Activated CD4-positive, alpha-beta T cell treated with anti-CD3 and anti-CD28 coated beads, Interleukin-2, amount 10 ng/mL, durations not matched to agents 7 days and 5 days (primary cell): ENCODE measurements at places on chromosomes 3 and 15. TPM values are rescaled to one million over a fixed set of nuclear protein-coding genes. Genes with fewer than 3 reads are reported as not detected.

KNG1 gene
- not detected for total RNA-seq

PAQR5 gene
- total RNA-seq = not detected

SNRPA1 gene
- 109 TPM for total RNA-seq

ARHGAP31 gene
- total RNA-seq = 2.4 TPM

PPP1R2 gene
- 85.9 TPM for total RNA-seq

MAP6D1 gene
- 0.83 TPM for total RNA-seq

PRRT3 gene
- total RNA-seq = 4.8 TPM

CA12 gene
- total RNA-seq = not detected

- no peaks in the 10 kb centered on the region for H3K27me3 ChIP-seq
- no peaks in the 10 kb centered on the region for H3K36me3 ChIP-seq
- H3K4me1 ChIP-seq = no peaks in the 10 kb centered on the region
- H3K27ac ChIP-seq = no peak overlapping the region
- no peak overlapping the region for H3K4me3 ChIP-seq
Observed at GRCh38 chr3:190382082-190382481, 5.9 kb upstream of the CLDN16 start.

GRCh38 chr15:36256404-36256807 is 323.0 kb upstream of the CDIN1 start:
- H3K36me3 ChIP-seq = no peaks in the 10 kb centered on the region
- no peak overlapping the region for H3K4me3 ChIP-seq
- DNase-seq = no peak
- H3K27me3 ChIP-seq = no peaks in the 10 kb centered on the region
- H3K4me1 ChIP-seq = no peaks in the 10 kb centered on the region

DNA sequence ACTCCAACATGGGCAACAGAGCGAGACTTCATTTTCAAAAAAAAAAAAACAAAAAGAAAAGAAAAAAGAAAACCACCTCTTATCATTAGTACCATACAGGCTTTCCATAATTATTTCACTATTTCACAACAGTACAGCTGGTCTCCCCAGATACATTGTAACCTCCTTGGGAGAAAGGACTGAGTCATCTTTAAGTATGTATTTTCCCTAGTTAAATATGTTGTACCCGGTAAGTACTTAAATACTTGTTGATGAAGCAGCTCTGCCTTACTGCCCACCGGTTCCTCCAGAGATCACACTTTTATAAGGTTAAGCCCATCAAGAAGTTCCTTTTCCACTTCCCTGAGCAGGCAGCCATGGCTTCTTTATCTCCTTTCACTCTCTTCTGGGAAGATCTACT is 789.5 kb upstream of the CFAP20DC start:
- peaks cover 21% of the 10 kb centered on the region for H3K4me1 ChIP-seq
- peaks cover 33% of the 10 kb centered on the region for H3K36me3 ChIP-seq
- DNase-seq = no peak
- H3K27me3 ChIP-seq = no peaks in the 10 kb centered on the region

GRCh38 chr15:40088929-40089755 is 19.5 kb downstream of the BMF start:
- H3K36me3 ChIP-seq = peaks cover 6% of the 10 kb centered on the region
- DNase-seq = no peak
- H3K4me3 ChIP-seq = no peak overlapping the region
- no peaks in the 10 kb centered on the region for H3K27me3 ChIP-seq
- no peak overlapping the region for H3K27ac ChIP-seq

- no peak overlapping the region for H3K4me3 ChIP-seq
- no peak overlapping the region for H3K27ac ChIP-seq
- no peaks in the 10 kb centered on the region for H3K27me3 ChIP-seq
- H3K4me1 ChIP-seq = no peaks in the 10 kb centered on the region
- no peak for DNase-seq
Observed at GRCh38 chr3:60622349-60622748, 628.9 kb downstream of the FHIT start.

- H3K36me3 ChIP-seq = no peaks in the 10 kb centered on the region
- no peaks in the 10 kb centered on the region for H3K27me3 ChIP-seq
- no peak overlapping the region for H3K4me3 ChIP-seq
- H3K4me1 ChIP-seq = no peaks in the 10 kb centered on the region
- H3K27ac ChIP-seq = no peak overlapping the region
Observed at GRCh38 chr15:66573348-66573718, 7.5 kb upstream of the LCTL start.

- no peak overlapping the region for H3K4me3 ChIP-seq
- no peak overlapping the region for H3K27ac ChIP-seq
- H3K36me3 ChIP-seq = no peaks in the 10 kb centered on the region
- DNase-seq = no peak
- H3K4me1 ChIP-seq = no peaks in the 10 kb centered on the region
Observed at GRCh38 chr15:97968380-97968779, 7.9 kb downstream of the ARRDC4 start.

GRCh38 chr3:89145995-89146394 is 38.6 kb downstream of the EPHA3 start:
- DNase-seq = no peak
- no peaks in the 10 kb centered on the region for H3K4me1 ChIP-seq
- H3K27me3 ChIP-seq = no peaks in the 10 kb centered on the region
- H3K27ac ChIP-seq = no peak overlapping the region

DNA sequence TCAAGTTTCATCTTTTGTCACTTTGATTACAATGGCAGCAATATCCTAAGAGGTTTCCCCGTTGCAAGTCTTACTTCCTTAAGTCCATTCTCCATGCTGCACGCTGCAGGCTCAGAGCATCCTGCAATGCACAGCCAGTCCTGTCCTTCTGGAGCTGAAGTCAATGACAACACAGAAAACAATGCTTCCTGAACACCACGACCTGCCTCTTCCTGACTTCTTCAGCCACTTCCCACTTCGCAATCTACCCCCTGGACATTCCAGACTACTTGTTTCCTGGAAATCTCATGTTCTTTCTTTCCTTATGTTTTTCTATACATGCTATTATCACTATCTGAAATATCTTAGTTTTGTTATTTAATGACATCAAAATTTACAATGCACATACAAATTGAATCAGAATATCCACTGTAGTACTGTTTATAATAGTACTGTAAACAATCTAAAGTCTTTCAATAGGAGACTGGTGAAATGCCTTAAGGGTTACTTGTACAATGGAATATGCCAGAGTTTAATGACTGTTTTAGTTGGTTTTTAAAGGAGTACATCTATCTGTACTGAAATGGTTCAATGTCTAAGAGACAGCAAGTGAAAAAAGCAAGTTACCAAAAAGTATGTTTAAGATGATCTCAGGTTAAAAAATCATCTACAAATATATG is 113.7 kb upstream of the PRTG start:
- no peak overlapping the region for H3K27ac ChIP-seq
- no peak overlapping the region for H3K4me3 ChIP-seq
- H3K27me3 ChIP-seq = no peaks in the 10 kb centered on the region
- H3K36me3 ChIP-seq = peaks cover 4% of the 10 kb centered on the region
- H3K4me1 ChIP-seq = no peaks in the 10 kb centered on the region

- H3K36me3 ChIP-seq = peaks cover 3% of the 10 kb centered on the region
- H3K27me3 ChIP-seq = peaks cover 16% of the 10 kb centered on the region
- no peak overlapping the region for H3K27ac ChIP-seq
- peaks cover 36% of the 10 kb centered on the region for H3K4me1 ChIP-seq
- no peak for DNase-seq
Observed at GRCh38 chr15:82294061-82294690, 31.6 kb downstream of the SAXO2 start.

DNA sequence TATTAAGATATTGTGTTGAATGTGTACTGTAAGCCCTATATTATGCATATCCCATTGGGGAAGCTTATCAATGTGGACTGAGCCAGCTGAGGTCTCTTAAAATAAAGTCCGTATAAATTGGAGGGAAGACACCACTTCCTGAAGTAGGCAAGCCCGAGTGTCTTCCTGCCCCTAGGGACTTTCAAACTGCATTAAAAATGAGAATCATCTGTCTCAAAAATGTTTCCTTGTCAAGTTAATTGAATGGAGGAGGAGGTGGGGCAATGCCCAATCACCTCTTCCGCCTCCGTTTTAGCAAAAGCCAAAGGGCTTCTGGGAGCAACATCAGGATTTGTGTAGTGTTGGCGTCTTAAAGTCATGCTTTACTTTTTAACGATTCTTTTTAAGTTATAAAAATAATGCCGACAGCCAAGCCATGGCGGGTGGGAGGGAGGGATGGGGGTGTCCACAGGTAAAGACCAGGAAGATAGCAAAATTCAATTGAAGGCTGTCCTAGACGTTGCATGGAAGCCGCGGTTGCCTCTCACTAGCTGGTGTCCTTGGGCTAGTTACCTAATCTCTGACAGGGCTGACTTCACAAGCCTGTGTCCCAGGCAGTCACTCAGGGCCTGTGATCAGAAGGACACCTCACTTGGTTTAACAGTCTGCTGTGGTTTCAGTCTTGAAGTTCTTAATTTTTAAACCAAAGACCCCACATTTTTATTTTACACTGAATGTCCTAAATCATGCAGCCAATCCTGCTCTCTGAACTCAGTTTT is 524.9 kb upstream of the PROK2 start:
- no peaks in the 10 kb centered on the region for H3K36me3 ChIP-seq
- H3K27me3 ChIP-seq = no peaks in the 10 kb centered on the region
- no peak for DNase-seq

DNA sequence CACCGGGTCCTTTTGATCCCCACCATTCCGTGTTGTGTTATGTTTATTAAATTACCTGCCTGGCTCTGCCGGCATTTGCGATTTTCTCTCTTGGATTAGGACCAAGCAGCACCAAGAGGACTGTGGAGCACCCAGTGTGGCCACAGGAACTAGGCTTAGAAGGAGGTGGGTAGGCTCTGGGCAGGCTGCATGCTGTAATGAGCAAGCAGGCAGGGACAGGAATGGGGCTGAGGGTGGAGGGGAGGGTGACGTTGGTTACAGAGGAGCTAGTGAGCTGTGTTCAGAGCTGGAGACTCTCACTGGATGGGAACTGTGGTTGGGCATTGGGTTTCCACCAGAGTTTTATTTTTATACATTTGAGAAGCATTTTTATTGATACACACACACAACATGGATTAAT is 7.9 kb upstream of the SCN5A start:
- no peak for DNase-seq
- H3K4me3 ChIP-seq = no peak overlapping the region
- H3K4me1 ChIP-seq = peaks cover 2% of the 10 kb centered on the region
- H3K27ac ChIP-seq = no peak overlapping the region
- no peaks in the 10 kb centered on the region for H3K36me3 ChIP-seq

- no peaks in the 10 kb centered on the region for H3K27me3 ChIP-seq
- peak overlapping the region; percentile 95 for H3K4me3 ChIP-seq
- peaks cover 61% of the 10 kb centered on the region for H3K4me1 ChIP-seq
- peaks cover 48% of the 10 kb centered on the region for H3K36me3 ChIP-seq
Observed at GRCh38 chr3:14125193-14126016, 553 bp downstream of the TMEM43 start.

DNA sequence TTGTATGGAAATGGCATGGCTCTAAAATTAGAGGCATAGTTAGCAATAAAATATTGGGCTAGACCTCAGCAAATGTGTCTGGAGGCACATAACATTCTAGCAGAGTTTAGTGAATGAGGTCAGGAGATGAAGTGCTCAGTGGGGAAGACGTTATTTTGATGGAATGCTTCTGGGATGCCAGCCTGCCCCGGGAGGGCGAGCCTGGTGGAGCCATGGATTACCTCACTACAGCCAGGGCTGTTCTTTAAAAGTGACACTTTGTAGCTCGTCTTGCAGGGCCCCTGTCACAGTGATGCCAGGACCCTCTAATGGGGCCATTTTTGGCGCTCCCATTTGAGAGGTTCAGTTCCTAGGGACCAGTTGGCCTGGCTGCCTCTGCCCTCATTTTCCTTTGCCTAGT is 48.5 kb downstream of the PXYLP1 start:
- H3K4me1 ChIP-seq = peaks cover 16% of the 10 kb centered on the region
- no peak overlapping the region for H3K4me3 ChIP-seq
- H3K36me3 ChIP-seq = peaks cover under 1% of the 10 kb centered on the region
- H3K27me3 ChIP-seq = no peaks in the 10 kb centered on the region
- no peak overlapping the region for H3K27ac ChIP-seq

DNA sequence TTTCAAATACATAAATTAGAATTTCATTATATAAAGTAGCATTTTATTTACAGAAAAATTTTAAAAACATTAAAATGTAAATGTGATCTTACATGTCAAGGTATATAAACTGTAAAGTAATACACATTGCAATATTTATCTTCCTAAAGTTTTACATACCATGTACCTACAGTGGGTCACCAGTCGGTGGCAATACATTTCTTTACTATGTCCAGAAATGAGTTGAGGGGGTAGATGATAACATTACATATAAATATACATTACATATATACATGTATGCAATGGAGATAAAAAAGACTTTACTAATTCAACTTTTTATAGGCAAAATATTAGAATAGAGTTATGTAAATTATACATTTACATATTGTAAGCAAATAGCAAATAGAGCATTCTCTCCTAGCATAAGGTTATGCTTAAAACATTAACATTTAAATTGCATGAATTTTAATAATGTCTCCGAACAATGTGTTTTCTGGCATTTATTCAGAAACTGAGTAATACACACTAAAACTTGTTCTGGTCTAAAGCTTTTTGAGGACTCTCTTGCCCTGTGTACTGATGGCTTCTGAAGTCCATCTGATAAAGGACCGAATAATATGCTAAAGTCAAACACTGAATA is 93.3 kb upstream of the NLGN1 start:
- no peak overlapping the region for H3K27ac ChIP-seq
- H3K4me3 ChIP-seq = no peak overlapping the region
- H3K36me3 ChIP-seq = no peaks in the 10 kb centered on the region
- DNase-seq = no peak
- H3K4me1 ChIP-seq = no peaks in the 10 kb centered on the region
- no peaks in the 10 kb centered on the region for H3K27me3 ChIP-seq

- H3K4me1 ChIP-seq = peaks cover under 1% of the 10 kb centered on the region
- H3K4me3 ChIP-seq = no peak overlapping the region
- DNase-seq = no peak
Observed at GRCh38 chr3:113436809-113437208, 4.5 kb downstream of the CFAP44 start.

DNA sequence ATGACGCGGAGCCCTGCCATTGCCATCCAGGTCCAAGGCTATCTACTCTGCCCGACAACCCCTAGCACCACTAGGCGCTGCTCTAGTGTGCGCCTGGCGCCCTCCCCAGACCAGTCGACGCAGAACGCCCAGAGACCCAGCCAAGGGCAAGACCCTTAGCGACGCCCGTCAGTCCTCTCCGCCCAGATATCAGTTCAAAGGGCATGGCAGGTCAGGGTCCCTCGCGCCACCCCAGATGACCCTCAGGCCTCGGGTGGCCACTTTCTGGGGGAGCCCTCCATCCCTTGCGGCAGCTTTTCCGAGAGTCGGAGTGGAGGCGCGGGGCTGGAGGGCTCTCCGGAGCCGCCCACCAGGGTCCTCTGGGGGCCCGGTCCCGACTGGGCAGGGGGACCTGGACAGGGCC is 371 bp upstream of the CLSTN2 start:
- no peak overlapping the region for H3K27ac ChIP-seq
- no peaks in the 10 kb centered on the region for H3K36me3 ChIP-seq
- no peak for DNase-seq
- peaks cover 7% of the 10 kb centered on the region for H3K4me1 ChIP-seq
- H3K27me3 ChIP-seq = peaks cover 48% of the 10 kb centered on the region

DNA sequence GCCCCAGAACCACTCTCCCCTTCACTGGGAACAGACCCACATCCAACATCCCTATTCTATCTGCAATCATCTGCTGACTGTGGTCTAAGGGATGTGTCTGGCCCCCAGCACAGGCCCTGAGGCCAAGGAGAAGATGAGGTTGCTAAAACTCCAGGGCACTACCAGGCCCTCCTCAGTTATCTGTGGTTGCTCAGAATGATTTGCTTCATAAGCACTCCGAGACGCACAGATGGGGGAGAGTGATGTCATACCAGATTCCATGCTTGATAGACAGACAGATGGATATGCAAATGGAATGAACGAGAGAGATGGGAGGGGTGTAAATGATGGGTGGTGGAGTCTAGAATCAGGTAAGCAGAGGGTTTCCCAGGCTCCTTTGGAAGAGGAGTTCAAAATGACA is 57.8 kb downstream of the CEMIP start:
- no peak overlapping the region for H3K27ac ChIP-seq
- H3K4me3 ChIP-seq = no peak overlapping the region
- DNase-seq = no peak
- peaks cover 3% of the 10 kb centered on the region for H3K27me3 ChIP-seq
- H3K4me1 ChIP-seq = no peaks in the 10 kb centered on the region
